ENCODE measurements at places on chromosomes 5 and 9.
A peak's percentile ranks its signal among the peaks of the same experiment; 100 is the strongest.

DNA sequence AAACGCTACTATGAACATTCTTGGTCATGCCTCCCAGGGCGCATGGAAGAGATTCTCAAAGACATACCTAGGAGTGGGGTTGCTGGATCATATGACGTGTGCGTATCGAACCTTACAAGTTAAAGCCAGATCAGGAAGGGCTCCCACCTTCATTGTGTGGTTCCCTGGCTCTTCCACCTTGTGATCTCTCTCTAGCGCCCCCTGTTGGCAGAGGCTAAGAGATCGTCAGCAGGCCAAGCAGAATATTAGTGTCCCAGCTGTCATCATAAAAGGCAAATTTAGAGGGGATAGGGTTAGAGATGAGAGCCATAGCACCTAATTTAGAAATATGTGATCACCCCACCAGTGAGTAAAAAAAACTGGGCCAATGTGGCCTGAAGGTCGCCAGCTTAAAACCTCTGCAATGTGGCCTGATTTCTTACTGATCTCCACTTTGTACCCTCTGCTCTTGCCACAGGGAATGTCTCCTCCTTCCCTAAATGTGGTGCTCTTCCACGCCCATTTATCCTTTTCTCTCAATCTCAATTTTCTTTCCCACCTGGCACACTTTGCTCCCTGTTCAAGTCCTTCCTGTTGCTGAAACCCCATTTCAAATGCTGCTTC lies 91.7 kb upstream of the SHB start:
- DNase-seq = peak; percentile 78

- DNase-seq = peak; percentile 61
Measured at GRCh38 chr9:79570448-79571308, 1.1 kb upstream of the TLE4 start.

DNA sequence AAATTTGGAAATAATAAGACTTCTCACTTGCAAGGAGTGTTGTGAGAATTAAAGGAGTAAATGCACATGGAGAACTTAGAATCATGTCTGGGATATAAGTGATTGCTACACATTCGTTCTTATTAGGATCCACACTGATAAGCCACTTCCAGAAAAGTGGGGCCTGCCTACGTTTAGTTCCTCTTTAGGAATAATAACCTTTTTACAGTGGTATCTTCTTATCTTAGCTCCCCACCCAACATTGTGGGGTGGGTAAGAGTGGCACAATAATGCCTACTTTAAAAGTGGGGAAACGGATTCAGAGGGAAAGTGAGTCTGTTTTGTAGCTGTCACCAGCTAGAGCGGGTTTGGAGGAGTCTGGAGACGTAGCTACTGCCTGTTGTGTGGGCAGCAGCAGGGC lies 16.0 kb downstream of the DOCK2 start:
- DNase-seq = no peak

DNA sequence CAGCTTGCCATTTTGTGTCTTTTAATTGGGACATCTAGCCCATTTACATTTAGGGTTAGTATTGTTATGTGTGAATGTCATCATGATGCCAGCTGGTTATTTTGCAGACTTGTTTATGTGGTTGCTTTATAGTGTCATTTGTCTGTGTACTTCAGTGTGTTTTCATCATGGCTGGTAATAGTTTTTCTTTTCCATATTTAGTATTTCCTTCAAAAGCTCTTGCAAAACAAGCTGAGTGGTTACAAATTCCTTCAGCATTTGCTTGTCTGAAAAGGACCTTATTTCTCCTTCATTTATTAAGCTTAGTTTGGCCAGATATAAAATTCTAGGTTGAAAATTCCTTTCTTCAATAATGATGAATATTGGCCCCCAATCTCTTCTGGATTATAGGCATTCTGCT lies 28.5 kb upstream of the TNFSF15 start:
- DNase-seq = no peak

DNA sequence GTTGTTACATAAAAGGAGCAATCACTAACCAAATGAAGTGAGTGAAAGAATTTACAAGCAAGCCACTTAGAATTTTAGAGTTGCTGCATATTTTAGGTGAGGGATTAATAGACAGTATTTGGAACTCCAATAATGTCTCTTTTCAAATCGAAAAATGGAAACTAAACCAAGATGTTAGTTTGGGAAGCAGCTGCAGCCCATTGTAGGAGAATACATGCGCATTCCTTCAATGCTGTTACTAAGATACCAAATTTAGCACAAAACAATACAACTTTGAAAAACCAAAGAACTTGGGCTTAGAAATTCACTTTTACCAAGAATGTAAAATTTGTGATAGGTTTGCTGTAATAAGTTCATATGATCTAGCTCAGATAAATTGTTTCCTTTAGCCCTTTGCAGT lies 411.8 kb upstream of the CDH6 start:
- no peak for DNase-seq

DNA sequence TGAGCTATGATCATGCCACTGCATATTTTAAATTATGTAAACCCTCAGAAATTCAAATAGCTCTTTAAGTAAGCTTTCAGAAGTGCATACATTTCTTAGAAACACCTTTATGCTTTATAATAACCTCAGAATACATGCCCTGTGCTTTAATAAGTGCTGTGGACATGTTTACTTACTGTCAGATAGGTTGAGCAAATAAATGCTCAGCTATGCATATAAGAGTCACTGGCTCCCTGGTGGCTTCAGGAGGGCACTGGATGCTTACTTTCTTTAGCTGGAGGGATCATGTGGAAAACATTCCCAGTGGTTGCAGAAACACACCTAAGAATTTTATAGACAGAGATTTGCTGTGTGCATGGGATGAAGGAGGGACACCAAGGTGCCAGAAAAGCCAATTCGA lies 74.4 kb downstream of the PDE6A start:
- DNase-seq = no peak

- DNase-seq = no peak
Measured at GRCh38 chr5:139870677-139871076, 75.1 kb downstream of the PSD2 start.

DNA sequence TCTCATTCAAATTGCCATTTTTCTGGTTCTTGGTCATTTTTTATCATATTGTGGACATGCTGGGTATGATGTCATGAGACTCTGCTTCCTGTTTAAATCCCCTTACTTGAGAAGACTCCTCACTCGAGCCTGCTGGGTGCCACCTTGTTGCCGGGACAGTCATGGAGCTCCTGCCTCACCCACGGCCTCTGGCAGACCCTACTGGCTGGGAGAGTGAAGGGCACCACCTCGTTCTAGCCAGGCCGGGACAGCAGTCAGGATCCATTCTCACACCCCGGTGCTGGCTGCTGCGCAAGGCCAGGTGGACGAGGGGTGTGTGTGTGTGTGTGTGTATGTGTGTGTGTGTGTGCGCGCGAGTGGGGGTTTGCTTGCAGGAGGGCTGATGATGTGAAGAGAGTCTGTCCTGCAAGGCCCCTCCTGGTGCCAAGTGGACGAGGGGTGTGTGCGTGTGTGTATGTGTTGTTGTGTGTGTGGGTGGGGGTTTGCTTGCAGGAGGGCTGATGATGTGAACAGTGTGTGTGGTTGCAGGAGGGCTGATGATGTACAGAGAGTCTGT lies 4.4 kb downstream of the CEP72 start:
- no peak for DNase-seq

DNA sequence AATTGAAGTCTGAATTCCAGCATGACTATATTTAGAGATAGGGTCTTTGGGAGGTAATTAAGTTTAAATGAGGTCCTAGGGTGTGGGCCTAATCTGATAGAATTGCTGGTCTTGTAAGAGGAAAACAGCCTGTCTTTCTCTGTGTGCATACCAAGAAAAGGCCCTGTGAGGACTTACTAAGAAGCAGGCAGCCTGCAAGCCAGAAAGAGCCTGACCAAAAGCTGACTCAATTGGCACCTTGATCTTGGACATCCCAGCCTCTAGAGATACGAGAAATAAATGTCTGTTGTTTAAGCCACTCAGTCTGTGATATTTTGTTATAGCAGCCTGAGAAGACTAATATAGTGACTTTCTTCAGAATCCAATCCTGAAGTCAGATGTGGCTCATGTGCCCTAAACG lies 14.6 kb downstream of the ARL14EPL start:
- DNase-seq = no peak

GRCh38 chr5:147450606-147451005 lies 59.3 kb downstream of the DPYSL3 start:
- no peak for DNase-seq

GRCh38 chr5:74376187-74376586 lies 264.3 kb downstream of the ENC1 start:
- DNase-seq = no peak

- DNase-seq = no peak
Measured at GRCh38 chr5:9094582-9094981, 451.3 kb downstream of the SEMA5A start.

GRCh38 chr9:135225619-135226228 lies 138.3 kb downstream of the OLFM1 start:
- DNase-seq = no peak

- DNase-seq = no peak
Measured at GRCh38 chr9:97529363-97530076, 28.1 kb downstream of the TMOD1 start.

DNA sequence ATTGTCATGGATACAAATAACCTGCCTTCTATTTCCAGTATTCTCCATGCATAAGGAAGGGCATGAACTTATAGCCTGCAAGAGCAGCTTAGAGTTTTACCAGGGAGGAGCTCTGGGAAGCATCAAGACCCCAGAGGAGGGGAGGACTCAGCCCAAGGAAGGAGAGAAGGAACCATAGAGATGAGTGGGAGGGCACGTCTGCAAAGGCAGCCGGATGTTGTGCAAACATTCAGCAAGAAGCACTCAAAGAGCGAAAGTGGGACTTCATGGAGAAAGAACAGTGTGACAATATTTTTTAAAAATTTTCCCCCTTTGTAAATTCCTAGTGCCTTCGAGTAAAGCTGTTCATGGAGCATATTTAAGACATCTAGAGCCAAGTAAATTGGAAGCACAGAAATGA lies 270.1 kb upstream of the PTGER4 start:
- DNase-seq = no peak

- DNase-seq = no peak
Measured at GRCh38 chr5:149410071-149410470, 31.0 kb upstream of the IL17B start.

DNA sequence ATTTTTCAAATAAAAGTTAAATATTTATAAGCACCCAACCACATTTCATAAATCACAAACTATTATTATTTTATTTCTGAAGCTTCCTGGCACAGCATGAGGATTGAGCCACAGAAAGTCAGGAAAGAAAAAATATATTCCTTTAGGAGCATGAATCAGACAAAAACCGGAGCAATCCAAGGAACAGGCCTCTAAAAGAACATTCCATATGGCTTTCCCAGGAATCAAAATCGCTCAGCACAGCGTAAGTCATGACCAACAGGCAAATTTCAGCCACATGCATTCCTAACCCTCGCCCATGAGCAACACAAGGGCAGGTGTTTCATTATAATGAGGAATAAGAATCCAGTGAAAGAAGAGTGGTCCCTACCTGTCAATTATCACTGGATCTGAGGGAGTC lies 26.7 kb downstream of the EBF1 start:
- no peak for DNase-seq

GRCh38 chr9:123816817-123817472 lies 113.0 kb downstream of the DENND1A start:
- DNase-seq = no peak

- no peak for DNase-seq
Measured at GRCh38 chr5:1888541-1889251, 6.0 kb upstream of the IRX4 start.

DNA sequence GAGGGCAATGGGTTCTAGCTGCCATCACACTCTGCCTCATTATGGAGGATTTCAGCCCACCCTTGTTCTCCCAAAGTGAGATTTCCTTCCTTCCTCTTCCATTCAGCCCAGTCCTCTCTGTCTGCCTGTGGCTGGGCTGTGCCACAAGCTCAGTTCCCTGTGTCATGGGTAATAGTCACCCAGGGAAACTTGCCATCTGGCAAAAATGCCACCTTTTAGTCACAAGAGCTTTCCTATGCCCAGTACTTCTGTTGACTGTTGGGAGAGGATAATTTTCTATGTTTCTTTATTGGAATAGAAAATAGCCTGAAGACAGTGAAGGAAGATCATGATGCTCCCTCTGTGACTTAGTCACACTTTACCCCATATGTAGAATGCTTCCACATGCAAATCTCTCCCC lies 71.4 kb downstream of the TLR4 start:
- DNase-seq = no peak

DNA sequence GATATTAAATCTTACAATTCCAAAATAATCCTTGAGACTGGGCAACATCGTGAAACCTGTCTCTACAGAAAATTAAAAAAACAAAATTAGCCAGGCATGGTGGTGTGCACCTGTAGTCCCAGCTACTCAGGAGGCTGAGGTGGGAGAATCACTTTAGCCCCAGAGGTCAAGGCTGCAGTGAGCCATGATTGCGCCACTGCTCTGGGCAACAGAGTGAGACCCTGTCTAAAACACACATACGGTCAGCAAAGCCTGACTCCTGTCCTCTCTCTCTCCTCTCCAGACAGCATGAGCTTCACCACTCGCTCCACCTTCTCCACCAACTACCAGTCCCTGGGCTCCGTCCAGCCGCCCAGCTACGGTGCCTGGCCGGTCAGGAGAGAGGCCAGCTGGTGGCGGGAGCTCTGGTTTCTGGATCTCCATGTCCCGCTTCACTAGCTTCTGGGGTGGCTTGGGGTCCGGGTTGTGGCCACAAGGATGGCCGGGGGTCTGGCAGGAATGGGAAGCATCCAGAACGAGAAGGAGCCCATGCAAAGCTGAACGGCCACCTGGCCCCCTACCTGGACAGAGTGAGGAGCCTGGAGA lies 9.0 kb upstream of the PDCL start:
- no peak for DNase-seq

- no peak for DNase-seq
Measured at GRCh38 chr5:159274676-159275075, 11.6 kb downstream of the UBLCP1 start.

DNA sequence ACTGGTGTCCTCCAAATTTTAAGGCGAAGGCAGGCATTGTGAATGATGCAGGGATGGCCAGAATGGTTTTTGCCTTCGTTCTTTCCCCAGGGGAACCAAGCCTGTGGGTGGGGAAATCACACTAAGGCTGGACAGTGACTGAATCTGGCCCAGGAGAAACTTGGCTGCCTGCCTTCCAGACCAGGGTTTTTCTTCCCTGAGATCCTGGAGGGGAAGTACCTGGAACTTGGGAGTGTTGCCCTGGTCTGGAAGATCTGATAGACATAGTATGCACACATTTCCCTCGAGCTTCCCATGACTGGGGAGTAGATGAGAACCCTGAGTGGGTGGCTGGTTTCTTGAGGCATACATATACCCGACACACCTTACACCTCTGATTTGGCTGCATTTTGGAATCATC lies 664 bp upstream of the IL11RA start:
- no peak for DNase-seq

- DNase-seq = no peak
Measured at GRCh38 chr9:110659891-110660541, 8.6 kb upstream of the MUSK start.

- DNase-seq = no peak
Measured at GRCh38 chr5:14777932-14778791, 93.4 kb downstream of the ANKH start.

- no peak for DNase-seq
Measured at GRCh38 chr9:72622186-72622585, 100.8 kb downstream of the TMC1 start.

GRCh38 chr5:102865510-102866236 lies 110.6 kb downstream of the PAM start:
- peak; percentile 63 for DNase-seq
